ENCODE measurements at places on chromosomes 4 and X.
A peak's percentile ranks its signal among the peaks of the same experiment; 100 is the strongest.

DNA sequence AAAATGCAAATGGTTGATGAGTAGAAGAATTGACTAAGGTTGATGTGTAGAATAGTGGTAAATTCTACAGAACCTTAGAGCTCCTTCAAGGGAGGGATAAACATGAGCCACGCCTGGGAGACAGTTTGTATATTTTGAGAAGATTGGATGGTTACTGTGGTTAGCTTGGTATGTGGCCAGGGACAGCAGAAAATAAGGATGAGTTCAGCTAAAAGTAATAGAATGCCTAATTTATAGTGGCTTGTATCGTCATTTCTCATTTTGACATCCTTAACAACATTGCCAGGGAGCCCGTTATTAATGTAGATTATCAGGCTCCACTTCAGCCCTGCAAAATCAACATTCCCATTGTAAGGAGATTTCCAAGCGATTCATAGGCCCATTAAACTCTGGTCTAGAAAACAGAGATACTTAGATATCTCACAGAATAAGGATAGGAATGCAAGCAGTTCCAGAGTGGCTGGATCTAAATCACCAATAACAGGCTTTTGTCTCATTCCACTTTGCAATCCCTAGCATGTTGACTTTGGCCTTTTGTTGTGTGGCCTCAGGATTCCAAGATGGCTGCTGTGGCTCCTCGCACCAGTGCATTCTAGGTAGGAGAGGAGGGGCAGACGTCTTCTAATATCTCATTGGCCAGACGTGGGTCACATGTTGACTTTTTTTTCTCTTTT lies 6.4 kb upstream of the PTTG2 start:
- DNase-seq: no peak

DNA sequence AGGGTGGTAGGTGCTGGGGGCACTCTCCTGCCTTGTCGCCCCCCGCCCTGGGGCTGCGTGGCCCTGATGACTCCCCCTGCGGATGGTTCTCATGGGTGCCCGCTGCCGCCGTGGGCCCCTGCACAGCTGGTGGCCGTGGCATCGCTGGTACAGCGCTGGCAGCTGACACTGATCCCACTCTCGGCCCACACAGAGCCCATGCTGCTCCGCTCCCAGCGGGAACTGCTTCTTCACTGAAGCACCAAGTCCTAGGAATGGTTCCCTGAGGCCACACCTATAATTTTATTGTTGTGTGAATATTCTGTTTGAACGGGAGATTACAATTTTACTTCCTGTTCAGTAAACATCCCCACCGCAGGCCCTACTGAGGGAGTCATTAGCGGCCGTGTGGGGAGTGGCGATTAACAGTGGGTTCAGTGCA lies 138.6 kb upstream of the NKX1-1 start:
- peak; percentile 34 for DNase-seq

- no peak for DNase-seq
These were observed 161.8 kb downstream of the NAA11 start for GRCh38 chr4:79163981-79164490.

- DNase-seq: no peak
These were observed 85.1 kb downstream of the FAM53A start for GRCh38 chr4:1599026-1599481.

- peak; percentile 17 for DNase-seq
These were observed 35.4 kb downstream of the FUNDC1 start for GRCh38 chrX:44507292-44507691.

DNA sequence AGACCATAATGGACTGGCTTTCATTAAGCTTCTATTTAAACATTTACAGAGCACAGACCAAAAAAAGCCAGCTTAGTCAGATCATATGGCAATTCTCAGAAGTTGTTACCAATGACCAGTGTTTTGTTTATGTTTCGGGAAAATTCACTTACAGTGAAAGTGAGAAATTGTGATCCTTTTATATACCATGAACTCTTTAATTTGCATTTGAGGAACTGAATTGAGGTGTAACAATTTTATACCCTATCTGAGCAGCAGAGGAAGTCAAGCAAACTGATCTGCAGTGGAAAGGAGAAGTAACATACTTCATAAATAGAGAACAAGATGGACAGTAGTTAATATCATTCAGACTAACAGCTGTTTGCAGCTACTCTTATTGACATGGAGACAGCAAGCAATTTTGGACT lies 97.1 kb downstream of the TMA16 start:
- peak; percentile 75 for DNase-seq

GRCh38 chr4:121221201-121221600 lies 57.1 kb upstream of the TNIP3 start:
- no peak for DNase-seq

DNA sequence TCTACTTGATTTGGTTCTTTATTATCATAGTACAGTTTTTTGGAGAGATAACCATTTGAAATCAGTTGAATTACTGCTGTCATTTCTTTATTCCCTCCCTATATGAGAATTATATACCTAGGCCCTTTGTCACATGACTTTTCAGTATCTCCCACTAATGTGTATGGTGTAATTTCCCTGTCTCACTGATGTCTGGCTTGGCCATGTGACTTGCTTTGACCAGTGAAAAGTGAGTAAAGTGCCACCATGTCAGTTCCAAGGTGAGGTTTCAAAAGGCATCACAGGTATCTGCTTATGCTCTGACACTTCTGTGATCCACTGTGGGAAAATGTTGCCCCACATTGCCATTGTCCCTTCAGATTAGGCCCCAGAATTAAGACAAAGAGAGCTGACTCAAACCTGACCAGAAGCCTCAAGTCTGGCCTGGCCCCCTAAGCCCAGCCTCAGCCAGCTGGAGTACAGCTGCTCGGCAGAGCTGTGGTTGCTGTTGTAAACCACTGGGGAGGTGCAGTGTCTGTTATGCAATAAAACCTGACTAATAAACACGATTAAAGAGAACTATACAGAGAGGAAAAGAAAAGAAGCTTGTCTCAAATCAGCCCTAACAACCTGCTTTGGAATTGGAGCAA lies 27.5 kb downstream of the SETD7 start:
- DNase-seq: peak; percentile 36

DNA sequence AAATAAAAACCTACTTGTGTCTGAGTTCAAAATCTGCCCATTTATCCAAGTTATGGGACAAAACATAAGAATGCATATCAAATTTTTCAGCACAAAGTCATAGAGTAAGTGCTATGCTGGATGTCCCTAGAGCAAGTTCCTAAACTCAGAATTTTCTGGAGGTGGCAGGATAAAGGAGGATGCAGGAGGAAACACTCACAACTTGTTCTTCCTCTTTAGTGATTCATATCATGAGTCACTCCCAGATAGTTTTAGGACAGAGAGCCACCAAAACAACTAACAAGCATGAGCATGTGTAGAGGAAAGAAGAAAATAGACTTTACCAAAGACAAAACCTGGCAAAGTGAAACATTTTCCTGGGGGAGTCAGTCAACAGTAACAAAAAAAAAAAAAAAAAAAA lies 302.7 kb downstream of the KCTD8 start:
- no peak for DNase-seq

DNA sequence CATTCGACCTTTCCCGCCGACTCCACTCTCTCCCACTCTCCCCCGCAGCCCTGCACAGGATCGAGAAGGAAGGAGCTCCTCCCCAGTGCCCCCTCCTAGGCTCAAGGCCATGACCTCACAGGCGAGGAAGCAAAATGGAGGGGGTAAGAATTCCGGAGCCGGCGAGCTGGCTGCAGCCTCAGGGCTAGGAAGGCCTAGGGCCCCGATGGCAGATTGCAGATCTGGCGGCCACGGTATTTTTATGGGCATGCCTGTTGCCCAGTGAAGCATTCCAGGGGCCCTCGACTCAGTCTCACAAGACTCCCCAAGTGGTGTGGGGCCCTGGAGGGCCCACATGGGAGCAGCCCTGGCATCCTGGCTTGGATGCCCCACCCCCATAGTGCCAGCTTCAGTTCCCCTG lies 942 bp upstream of the L1CAM start:
- DNase-seq: no peak

DNA sequence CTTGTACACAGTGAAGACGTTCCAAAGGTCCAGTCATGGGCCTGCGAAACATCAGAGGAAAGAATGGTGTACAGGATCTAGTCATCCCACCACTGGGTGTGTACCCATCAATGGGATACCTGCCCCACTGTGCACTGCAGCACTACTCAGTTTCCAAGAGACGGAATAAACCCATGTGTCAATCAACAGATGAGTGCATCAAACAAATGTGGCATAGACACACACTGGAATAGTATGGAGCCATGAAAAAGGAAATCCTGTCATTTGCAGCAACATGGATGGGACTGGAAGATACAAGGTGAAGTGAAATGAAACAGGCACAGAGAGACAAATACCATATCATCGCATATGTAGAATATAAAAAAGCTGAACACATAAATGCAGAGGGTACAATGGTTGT lies 48.0 kb downstream of the DHRSX start:
- DNase-seq: no peak

GRCh38 chr4:32986236-32986635 lies 2266.1 kb downstream of the PCDH7 start:
- peak; percentile 60 for DNase-seq

GRCh38 chr4:148852092-148852699 lies 410.0 kb upstream of the NR3C2 start:
- DNase-seq: peak; percentile 48

DNA sequence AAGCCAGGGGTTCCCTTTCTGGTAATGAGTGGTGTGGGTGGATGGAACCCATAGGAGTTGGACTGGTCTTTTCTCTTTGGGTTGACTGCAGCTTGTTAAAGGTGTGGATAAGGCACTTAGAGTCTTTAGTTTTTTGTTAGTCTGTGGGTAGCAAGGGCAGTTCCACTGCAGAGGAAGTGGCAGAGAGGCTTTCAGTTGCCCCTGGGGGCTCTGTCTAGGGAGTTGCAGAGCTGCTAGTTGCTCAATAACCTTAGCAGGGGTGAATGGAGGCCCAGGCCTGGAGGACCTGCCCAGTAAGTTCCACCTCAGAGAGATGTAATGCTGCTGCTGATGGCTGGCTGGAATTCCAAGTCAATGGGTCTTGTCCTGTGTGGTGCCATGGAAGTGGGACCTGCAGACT lies 282.6 kb upstream of the NDST4 start:
- DNase-seq: no peak

- DNase-seq: no peak
These were observed 36.8 kb downstream of the FABP2 start for GRCh38 chr4:119284876-119285780.

- peak; percentile 78 for DNase-seq
These were observed 62.5 kb upstream of the GPR174 start for GRCh38 chrX:79081895-79082512.
